Osteocyte (in vitro differentiated cells): ENCODE measurements at places on chromosomes 12 and 14. TPM values are rescaled to one million over a fixed set of nuclear protein-coding genes. Genes with fewer than 3 reads are reported as not detected.

DNA sequence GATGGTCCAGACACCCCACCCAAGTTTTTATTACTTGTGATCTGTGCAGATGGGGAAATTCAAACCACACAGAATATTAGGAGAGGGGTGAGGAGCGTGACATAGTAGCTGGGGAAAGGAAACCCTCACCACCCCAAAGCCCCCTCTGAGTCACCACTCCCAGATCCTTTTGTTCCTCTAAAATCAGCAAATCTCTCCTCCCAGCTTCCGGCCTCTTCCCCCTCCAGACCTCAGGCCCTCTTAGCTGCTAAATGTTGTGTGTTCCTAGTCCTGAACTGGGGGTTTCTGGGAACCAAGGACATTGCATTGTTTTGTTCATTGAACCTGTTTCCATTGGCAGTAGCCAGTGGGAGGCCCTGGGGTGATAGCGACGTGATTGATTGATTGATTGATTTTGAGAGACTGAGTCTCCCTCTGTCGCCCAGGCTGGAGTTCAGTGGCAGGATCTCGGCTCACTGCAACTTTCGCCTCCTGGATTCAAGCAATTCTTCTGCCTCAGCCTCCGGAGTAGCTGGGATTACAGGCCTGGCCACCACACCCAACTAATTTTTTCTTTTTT is 5.9 kb upstream of the ORAI1 start:
- no peak for DNase-seq

GRCh38 chr14:50860478-50861086 is 11.3 kb upstream of the ABHD12B start:
- peak; percentile 93 for DNase-seq

DNA sequence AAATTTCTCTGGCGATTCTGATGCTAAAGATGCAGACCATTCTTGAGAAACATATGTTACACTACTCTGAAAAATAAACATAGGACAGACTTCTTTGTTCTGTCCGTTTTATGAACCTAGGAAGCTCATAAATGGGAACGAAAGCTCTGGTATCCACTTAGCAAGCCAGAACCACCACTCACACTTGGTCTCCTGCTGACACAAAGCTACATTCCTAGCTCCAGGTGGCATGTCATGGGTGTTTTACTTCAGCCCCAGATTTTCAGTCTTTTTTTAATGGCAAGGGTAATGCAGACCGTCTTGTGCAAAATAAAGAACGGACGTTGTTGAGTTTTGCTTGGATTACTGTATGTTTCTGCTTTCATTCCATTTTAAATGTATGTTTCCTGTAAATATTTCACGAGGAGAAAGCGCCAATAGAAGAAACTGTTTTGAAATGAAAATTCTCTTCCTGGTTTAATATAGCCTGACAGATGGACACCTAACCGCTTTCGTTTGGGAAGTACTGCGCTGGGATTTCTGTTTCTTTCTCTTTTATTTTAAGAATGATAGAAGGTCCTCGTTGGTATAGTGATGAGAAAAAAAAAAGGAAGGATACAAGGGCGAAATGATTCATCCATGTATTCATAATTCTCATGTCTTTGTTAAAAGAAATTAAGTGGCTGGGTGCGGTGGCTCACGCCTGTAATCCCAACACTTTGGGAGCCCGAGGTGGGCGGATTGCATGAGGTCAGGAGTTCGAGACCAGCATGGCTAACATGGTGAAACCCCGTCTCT is 871 bp upstream of the COQ5 start:
- DNase-seq, result no peak

DNA sequence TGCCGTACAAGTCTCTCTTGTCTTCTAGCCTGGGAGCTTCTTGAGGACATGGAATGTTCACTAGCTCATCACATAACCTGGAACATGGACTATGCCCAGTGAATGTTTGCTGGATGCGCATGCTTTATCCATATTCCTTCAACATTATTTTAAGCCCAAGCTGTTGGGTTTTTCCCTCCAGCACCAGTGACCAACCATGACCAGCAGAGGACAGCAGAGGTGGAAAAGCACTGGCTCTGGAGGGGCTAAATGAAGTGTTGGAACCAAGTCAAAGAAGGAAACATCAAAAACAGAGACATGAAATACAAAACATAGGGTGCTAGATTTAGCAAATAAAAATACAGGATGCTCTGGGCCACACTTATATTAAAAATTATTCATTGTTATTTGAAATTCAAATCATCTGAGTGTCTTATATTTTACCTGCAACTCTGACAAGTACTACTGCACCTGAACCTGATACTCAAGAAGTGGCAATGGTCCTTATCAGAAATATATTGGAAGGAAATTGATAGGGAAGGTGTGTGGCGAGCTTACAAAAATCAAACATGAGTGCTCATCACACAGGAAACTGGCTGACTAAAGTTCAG is 23.1 kb upstream of the HELB start:
- no peak for DNase-seq

Gene EPS8
- 303 and 308 TPM in 2 replicates for total RNA-seq

DNA sequence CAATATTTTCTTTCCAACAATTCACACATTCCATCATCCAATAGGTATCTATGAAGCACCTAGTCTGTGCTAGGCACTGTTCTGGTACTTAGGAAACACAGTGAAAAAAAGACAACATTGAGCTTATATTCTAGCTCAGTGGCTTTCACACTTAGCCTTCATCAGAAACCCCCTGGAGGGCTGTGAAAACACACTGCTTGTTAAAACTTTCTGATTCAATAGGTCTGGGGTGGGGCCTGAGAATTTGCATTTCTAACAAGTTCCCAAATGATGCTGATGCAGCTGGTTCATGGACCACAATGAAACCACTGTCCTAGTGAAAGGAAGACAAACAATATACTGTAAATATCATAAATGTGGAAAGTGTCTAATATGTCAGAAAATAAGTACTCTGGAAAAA is 5.9 kb downstream of the VTI1B start:
- no peak for DNase-seq

DNA sequence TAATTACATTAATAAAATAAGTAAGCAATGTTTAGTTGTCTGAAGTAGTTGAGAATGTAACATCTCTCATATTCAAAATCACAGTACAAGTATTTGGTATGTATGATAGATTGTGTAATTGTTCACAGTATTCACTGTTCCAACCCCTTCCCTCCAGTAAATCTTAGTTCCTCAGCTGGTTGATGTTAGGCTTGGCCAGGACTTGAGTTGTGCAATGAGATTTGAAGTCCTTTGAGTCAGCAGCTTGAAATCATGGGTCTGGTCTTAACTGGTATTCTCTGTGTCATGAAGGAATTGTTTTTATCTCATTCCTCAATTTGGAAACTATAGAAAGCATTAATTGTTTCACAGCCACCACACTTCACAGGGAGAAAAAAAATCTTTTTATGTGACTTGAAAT is 477.1 kb downstream of the FSCB start:
- no peak for DNase-seq

GRCh38 chr12:13198876-13199275 is 2.4 kb downstream of the EMP1 start:
- DNase-seq, result no peak
